ENCODE measurements at places on chromosomes 5 and 9.

DNA sequence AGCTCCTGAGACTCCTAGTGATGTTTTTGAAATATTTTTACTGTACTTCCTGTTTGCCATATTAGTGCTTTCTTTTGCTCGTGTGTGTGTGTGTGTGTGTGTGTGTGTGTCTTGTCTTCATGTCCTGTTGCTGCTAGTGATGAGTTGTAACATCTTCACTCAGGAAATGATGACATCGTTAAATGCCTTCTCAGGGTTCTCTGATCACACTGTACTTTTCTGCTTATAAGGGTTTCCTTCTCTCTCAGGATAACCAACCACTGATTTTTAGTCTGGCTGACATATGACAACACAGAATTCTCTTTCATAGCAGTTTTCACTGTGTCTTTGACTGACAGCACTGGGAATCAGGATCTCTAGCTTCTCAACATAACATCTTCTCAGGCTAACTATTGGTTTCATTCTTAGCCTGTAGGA lies 16.1 kb downstream of the SV2C start:
- DNase-seq, result no peak

DNA sequence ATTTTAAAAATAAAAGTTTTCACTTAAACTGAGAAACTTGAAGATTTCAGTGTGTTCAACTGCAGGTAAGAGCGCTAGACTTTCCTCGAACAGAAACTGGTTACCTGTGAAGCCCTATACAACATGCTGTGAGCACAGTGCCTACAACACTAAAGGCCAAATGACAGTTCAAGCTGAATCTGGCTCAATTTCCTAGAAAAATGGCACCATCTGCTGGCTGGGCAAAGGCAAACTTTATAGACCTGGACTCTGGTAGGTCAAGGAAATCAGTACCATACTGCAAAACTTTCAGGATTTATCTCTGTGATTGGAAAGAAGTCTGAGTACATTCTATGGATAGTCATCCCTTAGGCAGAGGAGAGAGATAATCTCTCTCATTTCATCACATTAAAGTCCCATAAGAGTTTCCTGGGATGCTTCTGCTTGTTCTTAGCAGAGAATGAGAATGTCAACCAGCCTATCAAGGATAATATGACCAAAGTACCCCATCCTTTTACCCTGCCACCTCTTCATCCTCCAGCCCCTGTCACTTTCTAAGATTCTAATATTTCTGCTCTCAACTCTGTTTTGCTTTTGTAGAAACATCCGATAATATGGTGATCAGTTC lies 31.8 kb upstream of the FOXB2 start:
- peak; percentile 62 for DNase-seq

DNA sequence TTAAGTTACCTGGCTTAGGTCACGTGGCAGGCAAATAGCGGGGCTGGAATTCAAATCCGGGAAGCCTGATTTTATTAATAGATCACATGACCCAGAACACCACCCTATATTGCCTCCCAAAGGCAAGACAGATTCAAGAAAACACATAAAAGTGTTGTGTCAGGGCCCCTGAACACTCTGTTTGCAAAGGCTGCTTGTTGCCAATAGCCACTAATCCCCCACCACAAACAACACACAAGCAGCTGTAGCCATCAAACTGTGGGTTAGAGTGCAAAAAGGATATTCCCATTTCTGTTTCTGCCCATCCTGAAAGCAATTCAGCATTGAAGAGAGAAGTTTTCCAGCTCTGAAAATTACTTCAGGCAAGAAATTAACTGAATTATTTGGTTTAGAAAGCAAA lies 358.9 kb upstream of the RFX3 start:
- no peak for DNase-seq

- no peak for DNase-seq
These were observed 2.4 kb upstream of the OMD start for GRCh38 chr9:92426501-92427145.

- DNase-seq, result no peak
These were observed 73.7 kb upstream of the STK32A start for GRCh38 chr5:147160902-147161700.

- DNase-seq, result peak; percentile 54
These were observed 13.3 kb downstream of the HMMR start for GRCh38 chr5:163473635-163474243.

DNA sequence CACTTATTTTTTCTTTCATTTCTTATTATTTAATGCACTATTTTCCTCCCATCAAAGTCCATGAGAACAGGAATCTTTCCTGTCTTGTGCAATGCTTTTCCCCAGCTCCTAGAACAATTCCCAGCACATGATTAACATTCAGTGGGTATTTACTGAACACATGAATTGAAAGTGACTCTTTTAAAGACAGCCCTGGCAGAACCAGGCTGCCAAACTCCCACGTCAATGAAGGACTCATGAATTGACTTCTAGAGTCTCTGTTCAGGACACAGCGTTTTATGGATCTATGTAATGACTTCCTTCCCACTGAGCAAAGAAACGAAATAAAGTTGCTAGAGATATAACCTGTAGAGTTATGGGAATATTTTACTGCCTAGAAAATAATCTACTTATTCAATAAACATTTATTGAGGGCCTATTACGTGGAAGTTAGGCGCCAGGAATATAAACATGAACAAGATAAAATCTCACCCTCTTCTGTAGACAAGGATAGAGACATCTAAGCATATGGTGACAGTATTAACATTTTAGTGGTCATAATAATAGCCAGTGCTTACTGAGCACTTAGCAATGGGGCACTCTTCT lies 485.9 kb upstream of the KLF4 start:
- no peak for DNase-seq

Data from ELR (cell line).